Spinal cord (tissue), 10 donors: ENCODE measurements at places on chromosomes 6 and 20.

- DNase-seq: no peak
Observed at GRCh38 chr6:166765234-166765541, 138.1 kb upstream of the RPS6KA2 start.

- peak; percentile 93 for DNase-seq
Observed at GRCh38 chr6:23951691-23952090, 174.3 kb upstream of the NRSN1 start.

DNA sequence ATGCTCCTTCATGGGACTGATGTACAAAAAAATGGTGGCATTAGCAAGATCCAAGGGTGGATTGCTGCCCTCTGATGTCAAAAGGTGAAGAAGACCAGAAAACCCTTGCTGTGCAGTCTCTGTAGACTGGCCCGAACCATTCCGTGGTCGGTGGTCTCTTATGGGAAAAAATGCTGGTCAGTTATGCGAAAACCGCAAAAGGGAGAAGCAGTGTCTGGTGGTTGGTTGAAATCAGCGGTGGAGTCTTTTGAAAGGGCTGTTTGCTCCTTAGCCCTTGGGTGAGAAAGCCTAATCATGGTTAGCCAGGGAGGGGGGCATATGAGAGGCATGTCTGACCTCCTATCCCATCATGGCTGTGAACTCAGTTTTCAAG, 108.1 kb downstream of the DTNBP1 start:
- no peak for DNase-seq

GRCh38 chr6:45163952-45164766, 164.0 kb upstream of the RUNX2 start:
- DNase-seq: no peak

DNA sequence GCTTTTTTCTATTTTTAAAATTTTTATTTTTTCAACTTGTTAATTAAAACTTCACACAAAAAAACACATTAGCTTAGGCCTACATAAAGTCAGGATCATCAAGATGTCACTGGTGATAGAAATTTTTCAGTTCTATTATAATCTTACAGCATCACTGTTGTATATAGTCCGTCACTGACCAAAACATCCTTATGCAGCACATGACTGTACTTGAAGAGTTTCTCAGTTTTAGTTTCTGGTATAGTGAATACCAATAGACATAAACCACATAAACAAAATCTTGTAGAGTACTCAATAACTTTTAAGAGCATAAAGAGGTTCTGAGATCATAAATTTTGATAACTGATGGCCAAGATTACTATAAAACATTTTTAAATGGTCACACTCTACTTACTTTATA, 71.8 kb downstream of the ASCC3 start:
- no peak for DNase-seq

- no peak for DNase-seq
Observed at GRCh38 chr6:21085643-21086042, 507.9 kb upstream of the SOX4 start.

- peak; percentile 79 for DNase-seq
Observed at GRCh38 chr6:9398071-9398766, 962.9 kb upstream of the SLC35B3 start.

DNA sequence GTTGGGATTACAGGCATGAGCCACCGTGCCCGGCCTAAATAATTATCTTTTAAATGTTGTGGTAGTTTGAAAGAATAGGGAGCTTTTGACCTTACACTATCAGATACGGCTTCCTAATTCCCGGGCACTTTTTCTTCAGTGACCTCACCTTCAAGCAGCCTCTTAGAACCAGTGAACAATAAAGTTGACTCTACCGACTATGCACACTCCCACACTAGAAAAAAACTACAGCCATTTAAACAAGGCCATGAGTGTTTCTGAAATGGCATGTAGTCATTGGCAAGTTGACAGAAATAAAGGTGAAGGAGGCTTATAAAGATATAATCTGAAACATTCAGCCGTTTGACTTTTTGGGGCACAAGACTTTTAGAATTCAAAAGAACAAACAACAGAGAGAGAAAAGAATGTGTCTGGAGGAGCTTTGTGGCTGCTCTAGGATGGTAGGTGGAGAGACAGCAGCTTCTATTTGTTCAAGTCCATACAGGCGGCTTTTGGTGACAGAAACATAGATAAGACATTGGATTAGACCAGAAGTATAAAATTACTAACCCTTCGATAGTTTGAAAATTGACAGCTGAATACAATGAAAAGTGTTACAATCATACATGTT, 75.2 kb downstream of the GJA1 start:
- no peak for DNase-seq

- peak; percentile 94 for DNase-seq
Observed at GRCh38 chr20:44080646-44081267, 106.2 kb downstream of the JPH2 start.

DNA sequence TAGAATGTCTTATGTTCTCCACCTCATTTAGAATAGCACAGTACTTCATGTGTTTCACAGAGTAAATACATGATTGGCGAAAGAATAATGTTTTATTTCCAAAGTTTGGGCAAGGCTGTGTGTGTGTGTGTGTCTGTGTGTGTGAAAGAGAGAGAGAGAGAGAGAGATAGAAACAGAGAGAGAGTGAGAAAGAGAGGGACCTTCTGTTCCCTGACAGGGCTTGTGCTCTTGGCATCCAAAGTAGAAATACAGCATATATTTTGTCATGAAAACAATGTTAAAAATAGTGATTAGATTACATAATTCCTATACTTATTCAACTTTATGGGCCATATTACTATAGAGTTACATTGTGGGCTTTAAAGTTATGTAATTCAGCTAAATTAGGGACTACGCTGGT, 201.2 kb downstream of the KIF6 start:
- peak; percentile 38 for DNase-seq

DNA sequence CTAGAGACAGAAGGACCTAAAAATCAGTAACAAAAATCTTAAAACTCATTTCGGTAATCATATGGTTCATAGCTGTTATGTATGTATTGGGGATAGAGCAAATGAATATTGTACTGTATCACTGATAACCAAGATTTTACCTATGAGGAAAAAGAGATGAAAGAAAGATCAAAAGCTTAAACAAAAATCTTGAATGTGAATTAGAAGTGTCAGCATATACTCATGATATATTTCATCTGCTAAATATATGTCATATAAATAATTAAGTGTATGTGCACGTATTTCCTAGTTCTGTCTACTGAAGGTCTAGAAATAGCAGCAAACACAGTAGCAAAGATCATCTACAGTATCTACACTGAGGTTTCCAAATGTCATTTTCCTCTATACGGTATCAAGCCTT, 299.8 kb downstream of the BTBD9 start:
- DNase-seq: no peak

GRCh38 chr6:10312445-10312844, 102.4 kb downstream of the TFAP2A start:
- no peak for DNase-seq

DNA sequence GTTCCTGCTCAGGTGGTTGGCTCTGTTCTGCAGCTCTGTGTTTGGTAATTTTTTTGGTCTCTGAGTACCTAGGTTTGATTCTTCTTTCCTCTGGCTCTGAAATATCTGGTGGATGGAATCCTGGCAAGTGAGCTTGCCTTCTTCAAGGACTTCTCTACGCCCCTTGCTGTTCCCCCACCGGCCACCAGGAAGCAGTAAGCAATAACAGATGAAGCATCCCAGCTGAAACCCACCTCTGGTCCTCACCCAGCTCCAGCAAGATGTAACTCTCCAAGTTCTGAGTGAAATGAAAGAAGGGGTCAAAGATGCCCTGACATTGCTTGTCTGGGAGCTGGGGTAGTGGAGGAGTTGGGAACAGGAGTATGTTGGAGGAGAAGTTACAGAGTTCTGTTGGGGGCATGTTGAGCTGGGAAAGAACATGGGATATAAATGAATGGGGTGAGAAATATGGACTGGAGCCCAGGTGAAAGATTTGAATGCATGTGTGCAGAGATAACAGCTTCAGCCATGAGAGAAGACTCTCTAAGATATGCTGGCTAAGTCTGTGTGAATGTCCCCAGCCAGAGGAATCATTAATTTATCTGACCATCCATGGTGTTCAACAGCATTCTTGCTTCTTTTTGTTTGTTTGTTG, 51.3 kb upstream of the GLP1R start:
- no peak for DNase-seq

- DNase-seq: no peak
Observed at GRCh38 chr6:154277629-154278017, 79.0 kb downstream of the IPCEF1 start.

GRCh38 chr6:122797537-122797936, 8.5 kb downstream of the SMPDL3A start:
- DNase-seq: no peak

DNA sequence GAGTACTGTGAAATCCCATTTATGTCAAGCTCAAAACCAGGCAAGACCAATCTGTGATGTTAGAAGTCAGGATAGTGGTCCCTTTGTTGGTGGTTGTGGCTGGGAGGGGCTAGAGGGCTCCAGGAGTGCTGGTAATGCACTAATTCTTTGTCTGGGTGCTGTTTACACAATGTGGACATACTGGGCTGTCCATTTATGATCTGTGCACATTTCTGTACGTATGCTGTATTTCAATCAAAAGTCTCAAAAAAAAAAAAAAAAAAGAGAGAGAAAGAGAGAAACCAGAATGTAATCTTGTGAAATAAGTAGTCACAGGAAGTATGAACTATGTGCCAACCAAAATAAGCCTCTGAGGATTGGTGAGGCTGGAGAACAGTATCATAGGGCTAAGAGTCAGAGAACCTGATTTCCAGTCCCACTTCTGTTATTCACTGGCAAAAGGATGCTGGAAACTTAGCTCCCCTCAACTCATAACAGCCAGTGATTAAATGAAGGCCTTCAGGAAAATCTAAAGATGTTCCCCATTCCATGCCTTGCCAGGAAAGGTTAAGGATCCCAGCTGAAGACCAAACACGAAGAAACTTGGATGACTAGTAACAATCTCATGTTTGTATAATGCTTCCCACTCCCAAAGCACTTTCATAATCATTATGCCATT, 19.6 kb upstream of the TRAM2 start:
- no peak for DNase-seq

DNA sequence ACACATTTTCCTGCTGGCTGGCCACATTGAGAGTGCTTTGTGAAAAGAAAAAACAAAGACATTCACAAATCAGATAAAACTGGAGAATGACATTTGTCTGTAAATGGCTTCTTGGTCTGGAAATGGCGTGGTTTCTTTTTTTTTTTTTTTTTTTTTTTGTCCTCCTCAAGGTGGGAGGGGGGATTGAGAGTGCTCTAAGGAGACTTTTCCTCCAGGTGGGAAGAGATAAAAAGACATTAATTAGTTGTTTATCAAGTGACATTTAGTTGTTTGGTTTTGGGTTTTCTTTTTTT, 40.4 kb downstream of the GNAS start:
- DNase-seq: no peak

- no peak for DNase-seq
Observed at GRCh38 chr20:51930775-51931174, 128.5 kb upstream of the SALL4 start.

DNA sequence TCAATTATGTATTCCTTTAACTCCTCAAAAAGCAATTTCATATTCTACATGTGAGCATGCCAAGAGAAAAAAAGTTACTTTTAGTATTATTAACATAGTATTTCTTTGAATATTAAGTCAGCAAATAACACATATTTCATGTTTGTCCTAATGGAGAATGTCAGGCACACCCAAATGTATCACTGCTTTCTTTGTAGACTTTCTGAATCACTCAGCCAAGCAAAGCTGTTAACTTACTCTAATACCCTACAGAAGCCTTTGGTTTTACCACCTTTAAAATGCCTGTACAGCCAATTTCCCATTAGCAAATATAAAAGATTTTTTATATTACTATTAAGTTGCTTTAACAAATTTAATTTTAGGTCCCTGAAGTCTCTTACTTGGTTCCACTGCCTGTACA, 23.8 kb downstream of the FRK start:
- no peak for DNase-seq

GRCh38 chr6:142045380-142046278, 87.1 kb upstream of the GJE1 start:
- DNase-seq: peak; percentile 7

DNA sequence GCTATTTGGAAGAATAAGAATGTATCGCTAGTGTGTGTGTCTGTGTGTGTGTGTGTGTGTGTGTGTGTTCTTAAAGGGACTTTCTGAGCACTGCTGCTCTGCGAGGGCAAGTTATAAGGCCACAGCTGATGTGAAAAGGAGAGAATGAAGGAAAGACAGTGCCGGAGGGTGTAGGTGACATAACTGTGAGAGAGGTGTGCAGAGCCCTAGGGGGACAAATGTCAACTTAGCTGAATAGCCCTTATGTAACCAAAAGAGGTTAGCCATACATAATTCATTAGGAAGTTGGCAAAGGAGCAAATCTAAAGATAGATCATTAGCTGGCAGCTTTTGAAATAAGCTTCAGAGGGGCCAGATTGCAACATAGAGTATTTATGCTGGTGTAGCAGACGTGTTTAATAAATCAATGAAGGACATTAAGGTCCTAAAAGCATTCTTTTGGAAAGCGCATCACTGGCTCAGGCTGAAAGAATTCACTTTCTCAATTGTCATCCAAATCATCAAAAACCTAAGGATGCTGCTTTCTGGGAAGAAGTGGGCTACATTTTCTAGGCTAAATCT, 81.0 kb downstream of the NDUFAF5 start:
- no peak for DNase-seq

DNA sequence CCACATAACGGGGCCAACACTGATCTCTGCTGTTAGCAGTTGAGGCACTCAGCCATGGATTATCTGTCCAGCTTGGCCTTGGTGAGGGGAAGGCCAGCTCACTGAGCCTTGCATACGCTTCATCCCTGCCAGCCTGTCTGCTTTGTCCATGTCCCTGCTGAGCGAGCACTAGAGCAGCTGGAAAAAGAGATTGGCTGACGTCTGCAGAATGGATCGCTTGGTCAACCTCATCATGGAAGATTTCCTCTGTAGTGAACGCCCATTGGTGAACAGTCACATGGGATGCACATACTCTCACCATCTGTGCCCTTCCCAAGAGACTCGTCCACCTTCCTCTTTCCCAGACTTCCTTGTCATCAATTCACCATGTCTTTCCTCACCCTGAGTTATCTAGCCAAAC, 26.9 kb downstream of the MUC22 start:
- peak; percentile 70 for DNase-seq

DNA sequence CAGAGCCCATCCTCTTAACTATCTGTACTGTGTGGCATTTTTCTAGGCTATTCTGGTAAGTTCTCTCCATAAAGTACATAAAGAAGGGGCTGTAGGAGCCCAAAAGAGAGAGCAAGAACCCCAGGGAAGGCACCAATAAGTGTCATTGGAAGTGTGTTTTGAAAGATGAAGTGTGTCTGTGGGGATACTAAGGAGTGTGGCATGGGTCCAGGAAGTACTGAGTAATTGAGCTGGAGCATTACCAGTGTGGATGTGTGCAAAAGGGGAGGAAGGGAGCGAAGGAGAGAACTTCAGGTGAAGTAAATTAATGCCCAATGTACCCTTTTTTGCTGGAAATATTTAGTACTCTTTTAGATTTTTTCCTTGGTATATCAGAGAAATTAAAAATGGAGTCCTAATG, 63.9 kb downstream of the KCNS1 start:
- no peak for DNase-seq
